ENCODE measurements at places on chromosomes 6 and 20. TPM values are rescaled to one million over a fixed set of nuclear protein-coding genes. Genes with fewer than 3 reads are reported as not detected.

The COL9A1 gene
- total RNA-seq = 11.0 TPM

The ZNF311 gene
- 8.1 TPM for total RNA-seq

The MAVS gene
- total RNA-seq = 15.0 TPM

The FILIP1 gene
- 2.2 TPM for total RNA-seq

The XKR7 gene
- 18.2 TPM for total RNA-seq

The TRERF1 gene
- 7.5 TPM for total RNA-seq

The EBF4 gene
- total RNA-seq = 24.1 TPM

The DLK2 gene
- 8.5 TPM for total RNA-seq

The TP53TG5 gene
- total RNA-seq = 1.9 TPM

The THBD gene
- 0.63 TPM for total RNA-seq

The ZNF451 gene
- 196 TPM for total RNA-seq

The NECAB3 gene
- 32.2 TPM for total RNA-seq

The NKAIN2 gene
- total RNA-seq = 133 TPM

The CRYBG1 gene
- total RNA-seq = 0.31 TPM

The RIMS1 gene
- 242 TPM for total RNA-seq

The OR2B6 gene
- not detected for total RNA-seq

The OR2H2 gene
- total RNA-seq = not detected

The GNAS-AS1 gene
- total RNA-seq = 2.5 TPM

The ECT2L gene
- total RNA-seq = 0.31 TPM

The SLPI gene
- total RNA-seq = not detected

The PGC gene
- total RNA-seq = not detected

The SEMG1 gene
- not detected for total RNA-seq

The MYO6 gene
- 40.1 TPM for total RNA-seq

The MYH7B gene
- 0.31 TPM for total RNA-seq

The FNDC1 gene
- 0.63 TPM for total RNA-seq

The FHL5 gene
- total RNA-seq = 0.63 TPM

The ZSCAN23 gene
- 36.3 TPM for total RNA-seq

The TGM2 gene
- total RNA-seq = 4.4 TPM

The CYP24A1 gene
- total RNA-seq = not detected

The ULBP2 gene
- total RNA-seq = 3.4 TPM

The SMPDL3A gene
- 22.5 TPM for total RNA-seq

All from parietal lobe (tissue), 2 donors.